ENCODE measurements at places on chromosomes 2 and 18.
A peak's percentile ranks its signal among the peaks of the same experiment; 100 is the strongest.

- DNase-seq: no peak
Measured at GRCh38 chr18:39345321-39345720, 1779.7 kb upstream of the CELF4 start.

DNA sequence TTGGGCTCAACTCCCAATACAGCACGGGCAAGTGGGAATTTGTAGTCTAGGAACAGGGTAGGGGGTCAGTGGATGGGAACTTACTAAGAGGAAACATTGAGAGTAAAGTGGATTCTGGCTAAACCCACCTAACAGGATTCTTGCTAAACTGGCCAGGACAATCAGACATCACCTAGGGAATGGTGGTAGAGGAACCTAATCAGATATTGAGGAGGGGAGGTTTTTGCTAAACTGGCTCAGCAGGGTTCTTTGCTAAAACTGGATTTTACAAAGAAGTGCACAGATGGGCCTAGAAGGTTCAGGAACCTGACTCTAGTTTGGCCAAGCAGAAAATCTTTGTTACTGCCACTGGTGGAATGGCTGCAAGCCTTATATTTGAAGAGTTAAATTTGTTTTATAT lies 55.9 kb downstream of the INPP4A start:
- DNase-seq: no peak

GRCh38 chr18:60020107-60020925 lies 120.5 kb downstream of the PMAIP1 start:
- DNase-seq: no peak

DNA sequence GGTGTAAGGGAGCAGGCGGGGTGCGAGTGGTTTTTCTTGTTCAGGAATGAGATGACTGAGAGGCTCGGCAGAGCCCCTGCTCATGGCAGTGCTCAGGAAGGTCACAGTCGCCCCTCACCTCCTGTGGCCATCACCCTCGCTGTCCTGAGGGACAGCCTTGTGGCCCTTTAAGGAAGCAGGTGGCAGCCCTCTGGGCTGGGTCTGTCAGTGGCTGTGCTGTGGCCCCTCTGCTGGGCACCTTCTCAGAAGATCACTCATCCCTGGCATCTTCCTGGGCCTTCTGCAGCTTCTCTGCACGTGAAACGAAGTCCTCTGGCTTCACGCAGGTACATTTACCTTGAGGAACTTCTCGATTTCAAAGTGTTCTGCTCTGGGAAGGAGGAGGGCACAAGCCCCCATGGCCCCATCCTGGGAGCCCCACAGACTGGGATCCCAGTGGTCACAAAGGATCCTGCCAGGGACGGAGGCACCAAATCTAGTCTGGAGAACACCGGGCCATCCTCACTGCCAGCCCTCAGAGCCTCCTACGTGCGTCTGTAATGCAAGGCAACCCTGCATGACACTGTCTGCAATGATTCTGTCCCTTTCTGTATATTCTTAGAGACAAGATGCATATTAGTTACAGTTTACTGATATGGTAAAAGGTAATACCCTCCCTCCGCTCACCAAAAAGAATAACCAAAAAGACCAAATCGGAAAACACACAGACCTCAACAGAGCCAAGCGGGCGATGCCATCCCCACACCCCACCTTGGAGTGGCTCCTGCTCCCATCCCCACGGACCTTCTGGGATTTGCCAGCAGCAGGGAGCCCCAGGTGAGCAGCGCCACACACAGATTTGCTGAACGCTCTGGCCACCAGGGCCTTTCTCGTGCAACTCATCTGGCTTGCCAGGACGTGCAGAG lies 25.9 kb upstream of the FAHD2A start:
- DNase-seq: no peak

GRCh38 chr2:61693744-61694143 lies 155.6 kb upstream of the XPO1 start:
- DNase-seq: no peak

DNA sequence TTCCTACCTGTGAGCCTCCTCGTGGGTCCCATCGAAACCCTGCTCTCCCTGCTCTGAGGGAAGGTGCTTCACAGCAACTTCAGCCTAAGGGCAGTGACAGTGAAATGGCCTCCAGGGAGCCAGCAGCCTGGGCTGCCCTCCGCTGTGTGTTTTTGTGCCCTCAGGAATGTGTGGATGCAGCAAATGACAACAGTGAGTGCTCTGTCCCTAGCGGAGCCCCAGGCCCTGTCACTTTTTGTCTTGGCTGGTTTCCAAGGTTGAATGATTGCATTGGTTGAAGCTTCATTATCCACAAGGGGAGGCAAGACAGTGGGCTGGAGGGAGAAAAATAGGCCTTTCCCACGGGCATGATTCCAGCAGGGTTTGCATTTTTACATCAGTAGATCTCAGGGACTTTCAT lies 42.9 kb downstream of the STON1 start:
- no peak for DNase-seq

DNA sequence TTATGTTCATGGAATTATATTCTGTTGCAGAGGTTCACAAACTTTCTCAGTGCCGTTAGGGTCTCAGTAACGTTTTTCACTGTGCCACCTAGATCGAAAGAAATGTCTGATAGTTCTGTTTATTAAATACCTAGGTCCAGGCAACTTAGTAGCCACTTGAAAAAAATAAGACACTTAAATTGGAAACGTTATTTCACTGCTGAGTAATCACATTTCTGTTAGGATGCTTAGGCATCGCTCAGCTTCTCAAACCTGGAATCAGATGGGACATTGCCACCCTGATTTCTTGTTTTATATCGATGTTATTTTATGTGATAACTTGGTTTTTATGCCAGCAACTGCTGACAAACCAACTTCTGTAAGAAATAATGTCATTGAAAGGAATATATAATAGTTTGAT lies 36.0 kb downstream of the ACTR3 start:
- no peak for DNase-seq

- DNase-seq: no peak
Measured at GRCh38 chr2:80852079-80852807, 547.7 kb upstream of the LRRTM1 start.

DNA sequence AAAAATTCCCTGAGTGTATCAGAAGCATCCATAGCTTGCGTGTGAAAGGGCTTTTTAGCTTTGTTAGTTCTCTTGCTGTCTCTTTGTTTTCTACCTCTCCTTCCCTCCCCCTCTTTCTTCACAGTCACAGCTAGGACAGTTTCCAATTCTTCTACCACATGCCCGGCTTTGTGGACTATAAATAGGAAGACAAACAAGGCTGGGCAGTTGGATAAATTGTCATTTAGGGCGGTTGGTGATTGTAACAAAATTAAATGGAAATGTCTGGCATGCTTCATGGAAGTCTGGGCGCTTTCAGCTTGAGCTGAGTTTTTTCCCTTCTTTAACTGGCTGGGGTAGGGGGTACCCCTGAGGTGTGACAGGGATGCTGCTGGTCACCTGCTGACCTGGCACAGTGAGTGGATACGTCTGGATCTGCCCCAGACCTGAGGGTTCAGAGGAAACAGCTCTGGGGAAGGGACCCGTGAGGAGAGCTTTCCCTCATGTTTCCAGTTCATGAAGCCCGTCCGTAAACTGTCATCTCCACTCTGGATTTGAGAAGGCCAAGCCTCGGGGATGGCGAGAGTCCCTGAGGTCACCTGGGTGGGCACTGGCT lies 29.0 kb upstream of the GIGYF2 start:
- DNase-seq: no peak

DNA sequence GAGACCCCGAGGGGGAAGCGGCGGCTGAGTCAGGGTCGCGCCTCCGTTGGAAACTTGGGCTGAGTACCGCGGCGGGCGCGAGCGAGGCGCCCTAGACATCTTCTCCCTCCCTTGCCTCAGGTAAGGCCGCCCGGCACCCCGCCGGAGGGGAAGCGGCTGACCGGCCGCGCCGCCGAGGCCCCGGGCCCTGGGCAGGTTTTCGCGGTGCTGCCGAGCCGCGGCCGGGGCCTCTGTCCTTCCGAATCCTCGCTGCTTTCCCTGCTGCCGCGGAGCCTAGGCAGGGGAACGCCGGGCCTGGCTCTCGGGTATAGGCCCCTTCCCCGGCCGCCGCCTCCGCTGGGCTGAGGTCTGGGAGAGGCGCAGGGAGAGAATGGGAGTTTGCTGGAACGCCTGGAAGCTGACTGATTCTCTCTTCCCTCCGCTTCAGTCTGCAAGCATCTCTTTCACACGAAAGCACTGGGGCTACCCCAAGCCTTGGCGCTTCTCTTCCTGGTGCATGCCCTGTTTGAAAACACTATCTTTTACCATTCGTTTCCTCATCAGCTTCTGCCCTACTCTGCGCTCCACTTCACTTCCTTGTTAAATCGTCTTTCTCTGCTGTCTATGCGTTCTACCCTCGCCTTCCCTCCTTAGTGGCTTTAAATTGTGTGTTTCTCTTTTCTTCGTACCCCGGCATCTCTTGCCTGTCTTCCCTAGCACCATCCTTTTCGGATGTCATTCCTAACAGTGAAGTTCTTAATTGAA lies 652 bp downstream of the PPM1B start:
- peak; percentile 33 for DNase-seq

- DNase-seq: no peak
Measured at GRCh38 chr2:200081236-200081635, 125.9 kb downstream of the MAIP1 start.

DNA sequence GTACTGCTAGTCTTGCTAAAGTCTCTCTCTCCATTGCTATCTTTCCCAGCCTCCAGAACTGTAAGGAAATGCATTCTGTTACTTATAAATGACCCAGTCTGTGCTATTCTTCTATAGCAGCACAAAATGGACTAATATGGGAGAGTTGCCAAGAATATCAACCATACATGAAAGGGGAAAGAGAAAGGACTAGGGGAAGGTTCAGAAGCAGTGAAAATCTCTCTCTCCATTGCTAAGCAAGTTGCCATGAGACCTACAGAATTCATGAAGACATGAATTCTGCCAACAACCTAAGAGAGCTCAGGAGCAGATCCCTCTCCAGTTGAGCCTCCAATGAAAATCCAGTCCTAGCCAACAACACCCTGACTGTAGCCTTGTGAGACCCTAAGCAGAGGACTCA lies 3.6 kb upstream of the TRABD2A start:
- DNase-seq: no peak

DNA sequence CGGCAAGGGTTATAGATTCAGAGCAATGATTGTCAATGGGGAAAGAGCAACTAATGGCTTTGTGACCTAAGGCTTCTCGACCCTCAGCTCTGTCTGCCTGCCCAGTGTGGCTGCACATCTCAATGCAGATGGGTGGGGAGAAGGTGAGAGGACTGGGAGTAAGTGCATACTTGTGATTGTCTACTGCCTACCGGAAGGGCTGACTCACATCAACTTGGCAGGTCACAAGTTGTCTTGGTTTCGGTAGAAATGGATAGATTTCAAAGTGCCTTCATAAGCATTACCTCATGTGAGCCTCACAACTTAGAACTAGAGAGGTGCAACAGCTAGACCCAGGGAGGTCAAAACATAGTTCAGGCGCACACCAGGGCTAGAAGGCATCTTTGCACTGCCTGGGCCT lies 29.4 kb downstream of the STAT1 start:
- DNase-seq: no peak

GRCh38 chr18:26121476-26121875 lies 12.2 kb upstream of the PSMA8 start:
- DNase-seq: no peak

DNA sequence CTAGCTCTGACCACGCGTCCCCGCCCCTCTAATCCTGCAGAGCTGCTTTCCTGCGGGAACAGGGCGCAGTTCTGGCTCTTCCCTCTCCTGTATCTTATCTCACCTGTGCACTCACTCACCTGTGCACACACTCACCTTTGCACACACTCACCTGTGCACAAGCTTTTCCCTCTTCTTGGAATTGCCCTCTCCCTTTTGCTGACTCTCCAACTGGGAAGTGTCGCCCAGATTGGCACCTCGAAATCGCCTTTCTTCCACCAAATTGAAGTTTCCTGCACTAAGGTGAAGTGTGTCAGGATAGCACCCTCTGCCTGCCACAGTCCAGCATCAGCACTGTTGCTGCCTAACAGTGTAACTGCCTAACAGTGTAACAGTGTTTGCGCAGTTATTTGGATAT lies 566 bp upstream of the CMPK2 start:
- DNase-seq: no peak

DNA sequence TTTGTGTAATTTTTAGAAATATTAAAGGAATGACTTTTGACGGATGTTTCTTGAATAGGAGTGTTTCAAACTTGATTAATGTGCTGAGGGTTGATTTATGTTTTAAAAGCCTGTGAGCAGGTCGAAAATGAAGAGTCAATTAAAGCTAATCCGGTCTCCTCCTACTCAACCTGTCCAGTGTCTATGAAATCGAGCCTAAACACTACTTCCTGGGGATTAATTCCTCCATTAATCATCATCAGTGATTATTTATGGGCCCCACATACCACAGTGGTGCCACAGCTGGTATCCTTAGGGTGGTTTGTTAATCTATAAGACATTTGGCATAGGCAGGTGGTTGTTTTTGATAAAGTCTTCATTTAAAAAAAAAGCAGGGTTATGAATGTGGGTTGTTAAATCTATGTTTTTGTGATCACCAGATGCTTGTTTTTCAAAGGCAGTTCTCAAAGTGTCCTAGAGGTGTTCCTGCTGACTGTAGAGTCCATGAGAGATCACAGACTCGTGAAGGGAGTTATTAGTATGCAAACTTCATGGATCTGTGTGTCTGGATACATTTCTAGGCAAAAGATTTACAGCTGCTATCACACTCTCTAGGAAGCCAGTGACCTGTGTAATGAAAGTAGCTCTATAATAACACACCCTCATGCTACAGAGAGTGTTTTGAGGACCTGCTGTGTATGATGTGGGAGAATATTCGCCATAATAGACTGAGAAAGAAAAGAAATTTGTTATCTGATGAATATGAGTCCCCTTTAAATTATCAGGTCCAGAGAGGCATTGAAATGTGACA lies 308.6 kb downstream of the AKAIN1 start:
- DNase-seq: no peak

DNA sequence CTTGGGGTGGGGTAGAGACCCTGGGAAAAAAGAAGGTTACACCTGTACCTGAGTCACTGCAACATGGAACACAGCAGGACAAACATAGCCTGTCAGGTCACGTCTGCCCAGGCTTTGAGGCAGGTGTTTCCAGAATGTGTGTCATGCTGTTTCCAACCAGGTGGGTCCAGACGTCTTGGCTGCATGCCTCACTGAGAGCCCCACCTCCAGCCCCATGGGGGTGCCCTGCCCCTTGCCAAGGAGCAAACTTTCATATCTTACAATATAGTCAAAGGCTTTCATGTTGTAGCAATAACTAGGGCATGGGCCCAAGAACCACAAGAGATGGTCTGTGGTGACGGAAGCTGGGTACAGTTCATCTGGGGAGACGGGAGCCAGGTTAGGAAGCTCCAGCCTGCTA lies 499.7 kb downstream of the BCL11A start:
- no peak for DNase-seq
